Caco-2 (cell line): ENCODE measurements at places on chromosomes 4 and X.

DNA sequence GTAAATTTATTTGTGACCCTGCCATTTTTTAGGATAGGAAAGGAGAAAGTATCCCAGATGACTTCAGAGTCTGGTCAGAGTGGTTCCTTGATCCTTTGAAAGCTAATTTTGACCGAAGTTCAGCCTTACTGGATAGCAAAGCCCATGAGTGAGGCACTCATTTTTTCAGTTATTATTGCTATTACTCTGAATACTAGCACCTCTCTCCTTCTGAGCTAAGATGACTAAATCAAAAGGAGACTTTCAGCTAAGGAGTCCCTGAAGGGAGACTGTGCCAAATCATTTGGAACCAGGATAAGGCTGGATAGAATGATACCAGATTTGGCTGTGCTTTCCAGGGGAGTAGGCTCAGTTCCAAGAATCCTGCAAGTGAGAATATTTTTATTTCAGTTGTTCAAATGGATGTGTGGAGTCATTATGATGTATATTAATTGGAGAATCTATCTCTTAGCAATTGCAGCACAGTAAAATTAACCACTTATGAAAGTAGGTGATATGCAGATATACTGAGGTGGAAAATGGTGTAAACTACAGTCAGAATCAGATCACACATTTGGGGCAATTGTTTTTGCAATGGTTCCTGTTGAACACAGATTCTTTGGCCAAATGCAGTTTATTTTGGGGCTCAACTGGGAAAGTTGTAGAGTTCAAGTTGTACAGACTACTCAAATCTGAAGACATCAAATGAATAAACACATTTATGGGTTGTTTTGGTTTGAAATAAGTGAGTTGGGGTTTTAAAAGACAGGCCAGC lies 1.2 kb downstream of the P2RY10 start:
- DNase-seq: no peak
- no peak overlapping the region for H3K27ac ChIP-seq
- no peaks in the 10 kb centered on the region for H3K4me1 ChIP-seq
- no peaks in the 10 kb centered on the region for H3K27me3 ChIP-seq
- H3K4me3 ChIP-seq: no peak overlapping the region
- no peaks in the 10 kb centered on the region for H3K36me3 ChIP-seq

DNA sequence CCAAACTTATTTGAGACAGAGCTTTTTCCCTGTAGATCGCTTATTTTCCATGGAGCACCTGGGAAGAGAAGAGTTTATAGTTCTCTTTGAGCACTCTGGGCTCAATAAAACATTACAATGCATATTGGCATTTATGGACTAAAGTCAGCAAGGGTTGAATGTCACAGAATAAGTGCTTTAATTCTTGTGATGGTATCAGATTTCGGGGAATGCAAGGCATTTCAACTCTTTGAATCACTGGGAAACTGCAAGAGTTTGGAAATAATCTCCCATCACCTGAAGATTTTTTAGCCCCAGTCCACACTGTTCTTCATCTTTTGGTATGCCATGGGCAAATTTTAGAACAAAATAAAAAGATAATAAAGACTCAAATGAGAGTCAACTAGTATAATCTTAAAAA lies 111.5 kb upstream of the WDFY3 start:
- no peak overlapping the region for H3K27ac ChIP-seq
- H3K4me3 ChIP-seq: no peak overlapping the region
- H3K4me1 ChIP-seq: no peaks in the 10 kb centered on the region
- H3K36me3 ChIP-seq: no peaks in the 10 kb centered on the region
- no peaks in the 10 kb centered on the region for H3K27me3 ChIP-seq

- H3K4me1 ChIP-seq: peaks cover 50% of the 10 kb centered on the region
- peak; percentile 76 for DNase-seq
- no peaks in the 10 kb centered on the region for H3K36me3 ChIP-seq
- peak overlapping the region; percentile 92 for H3K27ac ChIP-seq
These were observed 60.8 kb upstream of the CBR4 start for GRCh38 chr4:169070895-169071218.

DNA sequence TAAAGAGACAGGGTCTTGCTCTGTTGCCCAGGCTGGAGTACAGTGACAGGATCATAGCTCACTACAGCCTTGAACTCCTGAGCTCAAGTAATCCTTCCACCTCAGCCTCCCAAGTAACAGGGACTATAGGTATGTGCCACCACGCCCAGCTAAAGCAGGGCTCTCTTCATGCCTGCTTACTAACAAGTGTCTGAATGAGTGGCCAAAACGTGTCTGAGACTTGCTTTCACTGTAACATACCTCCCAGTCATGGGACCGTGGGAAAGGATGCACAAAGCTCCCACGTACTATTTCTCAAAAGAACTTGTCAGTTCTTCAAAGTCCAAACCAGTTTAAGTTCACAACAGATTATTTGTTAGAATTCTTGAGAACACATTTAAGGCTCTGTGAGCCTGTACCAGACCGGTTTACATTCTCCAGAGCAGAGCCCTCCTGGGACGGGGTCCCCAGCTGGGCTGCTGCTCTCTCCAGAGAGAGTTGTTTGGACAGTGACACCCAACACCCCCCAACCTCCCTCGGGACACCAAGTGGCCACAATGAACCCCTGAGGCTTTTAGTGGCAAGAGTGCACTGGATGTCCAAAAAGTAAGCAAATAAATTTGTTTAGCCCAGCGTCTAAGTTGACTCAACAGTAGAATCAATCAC lies 24.1 kb downstream of the SH3KBP1 start:
- no peaks in the 10 kb centered on the region for H3K4me1 ChIP-seq
- H3K4me3 ChIP-seq: no peak overlapping the region
- no peaks in the 10 kb centered on the region for H3K27me3 ChIP-seq

- H3K36me3 ChIP-seq: no peaks in the 10 kb centered on the region
- no peaks in the 10 kb centered on the region for H3K27me3 ChIP-seq
- H3K4me1 ChIP-seq: no peaks in the 10 kb centered on the region
These were observed 102.9 kb downstream of the TSPAN7 start for GRCh38 chrX:38664285-38664684.

DNA sequence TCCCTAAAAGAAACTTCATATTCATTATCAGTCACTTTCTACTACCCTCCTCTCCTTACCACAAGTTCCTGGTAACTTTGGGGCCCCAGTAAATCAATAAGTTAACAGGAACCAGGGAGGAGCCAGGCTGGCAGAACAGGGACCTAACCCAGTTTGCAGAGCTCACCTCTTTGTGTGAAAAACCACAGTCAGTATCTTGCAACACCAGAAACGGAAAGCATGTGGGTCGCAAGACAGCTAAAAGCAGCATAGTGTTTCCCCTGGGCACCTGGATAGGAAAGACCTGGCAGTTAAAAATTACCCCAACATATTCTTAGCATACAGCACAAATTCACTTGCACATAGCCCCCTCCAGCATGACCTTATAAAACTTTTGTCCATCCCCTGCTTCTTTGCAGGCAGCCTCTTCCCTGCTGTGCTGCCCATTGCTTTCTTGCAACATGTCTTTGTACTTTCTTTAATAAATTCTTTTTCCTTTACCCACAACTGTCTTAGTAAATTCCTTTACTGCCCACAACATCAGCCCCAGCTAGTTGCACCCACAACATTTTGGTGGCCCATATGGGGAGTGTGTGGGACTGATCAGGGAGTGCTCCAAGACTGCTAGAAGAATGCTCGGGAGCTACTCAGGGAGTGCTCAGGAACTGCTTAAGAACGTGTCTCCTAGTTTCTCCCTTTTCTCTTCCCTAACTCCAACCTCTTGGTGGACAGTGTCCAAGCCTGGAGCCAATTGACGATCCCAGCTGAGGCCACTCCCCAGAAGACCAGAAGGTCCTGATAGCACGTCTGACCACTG lies 83.4 kb downstream of the MSN start:
- no peaks in the 10 kb centered on the region for H3K27me3 ChIP-seq
- DNase-seq: no peak
- H3K36me3 ChIP-seq: no peaks in the 10 kb centered on the region
- H3K4me1 ChIP-seq: no peaks in the 10 kb centered on the region
- no peak overlapping the region for H3K4me3 ChIP-seq

- H3K27me3 ChIP-seq: no peaks in the 10 kb centered on the region
- no peak overlapping the region for H3K4me3 ChIP-seq
- H3K4me1 ChIP-seq: peaks cover 12% of the 10 kb centered on the region
- H3K36me3 ChIP-seq: no peaks in the 10 kb centered on the region
- DNase-seq: no peak
These were observed 4.5 kb downstream of the RP2 start for GRCh38 chrX:46841346-46841745.
